Mesenchymal stem cell (in vitro differentiated cells and primary cell): ENCODE measurements at places on chromosomes 2 and 18.

GRCh38 chr18:58095222-58095621 lies 51.2 kb downstream of the NEDD4L start:
- no peak overlapping the region for H3K4me3 ChIP-seq
- H3K27ac ChIP-seq: no peak overlapping the region
- no peak for DNase-seq
- no peaks in the 10 kb centered on the region for H3K4me1 ChIP-seq
- H3K27me3 ChIP-seq: no peaks in the 10 kb centered on the region

- no peaks in the 10 kb centered on the region for H3K36me3 ChIP-seq
- H3K4me1 ChIP-seq: peaks cover 7% of the 10 kb centered on the region
- peak overlapping the region; percentile 76 for H3K27ac ChIP-seq
- DNase-seq: peak; percentile 94
- no peaks in the 10 kb centered on the region for H3K27me3 ChIP-seq
- no peak overlapping the region for H3K4me3 ChIP-seq
These were observed 81.3 kb downstream of the CDC42EP3 start for GRCh38 chr2:37590119-37590571.

DNA sequence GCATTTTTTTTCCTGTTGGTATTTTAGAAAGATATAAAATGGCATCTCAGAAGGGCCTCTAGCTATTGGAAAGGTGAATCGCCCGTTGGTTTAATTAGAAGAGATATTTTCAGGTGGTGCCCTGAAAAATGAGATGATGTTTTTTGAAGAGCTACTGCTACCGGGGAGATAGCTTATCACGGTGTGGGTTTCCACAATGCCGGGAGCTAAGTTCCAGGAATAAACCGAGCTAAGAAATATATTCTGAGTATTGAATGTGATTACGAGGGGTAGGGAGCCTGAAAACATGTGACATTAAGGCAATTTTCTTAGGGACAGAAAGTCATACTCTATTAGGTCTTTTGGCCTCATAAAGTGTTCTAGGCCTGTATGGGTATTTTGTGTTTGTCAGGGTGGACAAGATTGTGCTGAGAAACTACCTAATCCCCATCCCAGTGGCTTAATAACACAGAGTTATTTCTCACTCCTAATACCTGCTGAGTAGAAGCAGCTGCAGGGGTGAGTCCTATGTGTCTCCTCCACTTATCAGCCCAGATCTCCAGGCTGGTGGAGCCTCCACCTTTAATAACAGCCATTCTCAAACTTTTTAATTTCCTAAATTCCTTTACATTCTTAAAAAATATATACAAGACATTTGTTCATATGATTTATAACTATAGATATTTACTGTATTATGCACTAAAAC lies 150.2 kb downstream of the LRRTM1 start:
- H3K4me3 ChIP-seq: no peak overlapping the region
- DNase-seq: no peak
- no peak overlapping the region for H3K27ac ChIP-seq
- no peaks in the 10 kb centered on the region for H3K4me1 ChIP-seq
- no peaks in the 10 kb centered on the region for H3K36me3 ChIP-seq
- no peaks in the 10 kb centered on the region for H3K27me3 ChIP-seq

DNA sequence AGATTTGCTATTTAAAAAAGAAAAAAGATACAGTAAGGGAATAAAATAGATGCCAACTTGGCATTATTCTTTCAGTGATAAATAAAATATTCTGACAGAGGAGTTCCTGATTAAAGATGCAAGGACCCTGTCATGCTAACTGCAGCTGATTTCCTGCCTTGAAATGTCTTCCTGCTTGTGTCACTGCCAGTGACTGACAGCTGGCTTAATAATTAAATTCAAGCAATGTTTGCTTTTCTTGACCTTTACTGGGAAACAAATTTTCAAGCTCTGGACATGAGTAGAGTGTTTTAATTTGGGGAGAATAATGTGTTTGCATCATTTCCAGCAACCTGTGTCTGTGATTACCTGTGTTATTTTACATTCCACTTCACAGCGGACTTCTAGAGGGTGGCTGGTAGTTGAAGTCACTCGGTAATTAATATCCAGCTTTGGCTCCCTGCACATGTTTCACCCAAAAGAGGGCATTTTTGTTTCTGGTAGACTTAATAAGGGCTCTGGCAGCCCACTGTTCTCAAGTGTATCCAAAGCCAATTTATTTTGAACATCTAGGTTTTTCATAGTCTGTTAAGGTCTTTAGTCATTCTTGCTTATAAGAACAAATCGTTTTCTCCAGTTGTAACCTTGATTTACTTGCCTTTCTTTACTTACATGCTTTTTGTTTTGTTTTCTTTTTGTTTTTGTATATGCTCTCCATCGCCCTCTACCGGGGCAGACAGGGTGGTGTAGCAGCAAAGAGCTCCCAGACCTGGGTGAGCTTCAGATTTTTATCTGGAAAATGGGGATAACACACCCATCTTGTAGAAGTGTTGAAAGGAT lies 48.5 kb upstream of the PROKR1 start:
- peak; percentile 50 for DNase-seq
- H3K27ac ChIP-seq: peak overlapping the region; percentile 20
- no peaks in the 10 kb centered on the region for H3K36me3 ChIP-seq
- H3K4me3 ChIP-seq: no peak overlapping the region

- no peaks in the 10 kb centered on the region for H3K4me1 ChIP-seq
- H3K27ac ChIP-seq: no peak overlapping the region
- no peak overlapping the region for H3K4me3 ChIP-seq
- no peaks in the 10 kb centered on the region for H3K27me3 ChIP-seq
These were observed 23.7 kb upstream of the HDAC4 start for GRCh38 chr2:239424337-239425045.

GRCh38 chr2:108916796-108917421 lies 72.1 kb downstream of the EDAR start:
- no peak for DNase-seq
- no peaks in the 10 kb centered on the region for H3K36me3 ChIP-seq
- peaks cover 66% of the 10 kb centered on the region for H3K27me3 ChIP-seq
- no peak overlapping the region for H3K27ac ChIP-seq

DNA sequence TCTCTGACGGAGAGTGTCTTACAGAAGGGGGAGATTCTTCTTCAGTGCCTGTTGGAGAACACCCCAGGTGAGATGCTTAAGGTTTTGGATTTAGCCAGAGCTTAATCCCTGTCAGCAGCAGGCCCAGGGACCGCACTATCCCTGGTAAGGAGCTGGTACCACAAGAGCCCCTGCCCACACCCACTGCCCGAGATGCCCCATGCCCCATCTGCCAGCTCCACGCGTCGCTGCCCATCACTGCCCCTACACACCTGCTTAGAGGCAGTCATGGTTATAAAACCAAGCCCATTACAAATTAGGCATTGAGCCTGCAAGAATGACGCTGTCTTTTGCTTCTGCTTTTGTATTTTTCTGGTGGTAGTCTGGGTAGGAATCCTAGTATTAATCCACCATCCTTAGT lies 21.7 kb downstream of the CEP68 start:
- DNase-seq: no peak
- peaks cover 86% of the 10 kb centered on the region for H3K36me3 ChIP-seq
- no peak overlapping the region for H3K4me3 ChIP-seq
- no peaks in the 10 kb centered on the region for H3K27me3 ChIP-seq
- peaks cover 13% of the 10 kb centered on the region for H3K4me1 ChIP-seq

DNA sequence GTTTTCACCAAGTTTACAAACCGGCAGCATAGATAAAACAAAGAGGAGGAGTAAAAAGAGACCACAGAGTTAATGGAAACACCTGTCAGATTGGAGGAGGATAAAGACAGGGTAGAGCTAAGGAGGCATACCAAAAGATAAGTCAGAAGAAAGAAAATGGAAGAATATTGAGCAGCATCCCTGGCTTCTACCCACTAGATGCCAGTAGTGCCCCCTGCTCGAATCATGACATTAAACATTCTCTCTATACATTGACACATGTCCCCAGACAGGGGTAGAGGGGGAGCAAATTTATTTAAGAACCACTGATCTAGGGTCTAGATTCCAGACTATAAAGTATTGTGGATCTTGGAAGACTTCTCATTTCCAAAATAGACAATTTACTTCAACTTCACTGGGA lies 159.8 kb upstream of the ETAA1 start:
- no peaks in the 10 kb centered on the region for H3K27me3 ChIP-seq
- H3K4me1 ChIP-seq: no peaks in the 10 kb centered on the region
- no peak overlapping the region for H3K27ac ChIP-seq

- no peaks in the 10 kb centered on the region for H3K36me3 ChIP-seq
- no peak for DNase-seq
- H3K4me1 ChIP-seq: no peaks in the 10 kb centered on the region
- H3K27ac ChIP-seq: no peak overlapping the region
- H3K27me3 ChIP-seq: no peaks in the 10 kb centered on the region
These were observed 168.5 kb downstream of the DPP4 start for GRCh38 chr2:161905389-161906046.

- DNase-seq: peak; percentile 79
- H3K27me3 ChIP-seq: no peaks in the 10 kb centered on the region
- H3K4me1 ChIP-seq: peaks cover 40% of the 10 kb centered on the region
- peaks cover 54% of the 10 kb centered on the region for H3K36me3 ChIP-seq
- H3K27ac ChIP-seq: peak overlapping the region; percentile 51
- H3K4me3 ChIP-seq: peak overlapping the region; percentile 30
These were observed 25.8 kb downstream of the SPEG start for GRCh38 chr2:219460424-219460926.

DNA sequence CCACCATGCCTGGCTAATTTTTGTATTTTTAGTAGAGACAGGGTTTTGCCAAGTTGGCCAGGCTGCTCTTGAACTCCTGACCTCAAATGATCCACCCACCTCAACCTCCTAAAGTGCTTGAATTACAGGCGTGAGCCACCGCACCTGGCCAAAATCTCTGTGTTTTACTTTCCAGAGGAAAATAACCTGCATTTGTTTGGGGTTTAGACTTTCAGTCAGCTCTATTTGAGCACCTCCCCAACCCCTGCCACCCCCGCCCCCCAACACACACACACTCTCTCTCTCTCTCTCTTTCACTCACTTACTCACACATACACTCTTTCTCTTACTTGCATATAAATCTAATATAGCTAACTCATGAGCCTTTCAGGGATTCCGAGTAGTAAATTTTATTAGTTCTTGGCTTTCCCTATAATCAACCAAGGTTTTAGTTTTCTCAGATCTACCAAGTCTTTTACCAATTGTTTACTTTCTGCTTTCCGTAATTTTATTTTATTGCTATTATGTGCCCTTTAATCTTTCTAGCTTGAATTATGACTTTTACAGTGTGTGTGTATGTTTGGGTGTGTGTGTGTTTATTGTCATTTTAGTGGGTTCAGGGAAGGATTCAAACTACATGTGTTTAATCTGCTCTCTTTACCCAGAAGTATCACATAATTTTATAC lies 24.5 kb downstream of the MFSD6 start:
- H3K27ac ChIP-seq: no peak overlapping the region
- H3K27me3 ChIP-seq: no peaks in the 10 kb centered on the region
- no peak overlapping the region for H3K4me3 ChIP-seq
- peaks cover 19% of the 10 kb centered on the region for H3K36me3 ChIP-seq

GRCh38 chr2:238911376-238912227 lies 63.7 kb downstream of the TWIST2 start:
- no peak for DNase-seq
- no peaks in the 10 kb centered on the region for H3K27me3 ChIP-seq
- H3K36me3 ChIP-seq: no peaks in the 10 kb centered on the region
- H3K4me3 ChIP-seq: no peak overlapping the region

DNA sequence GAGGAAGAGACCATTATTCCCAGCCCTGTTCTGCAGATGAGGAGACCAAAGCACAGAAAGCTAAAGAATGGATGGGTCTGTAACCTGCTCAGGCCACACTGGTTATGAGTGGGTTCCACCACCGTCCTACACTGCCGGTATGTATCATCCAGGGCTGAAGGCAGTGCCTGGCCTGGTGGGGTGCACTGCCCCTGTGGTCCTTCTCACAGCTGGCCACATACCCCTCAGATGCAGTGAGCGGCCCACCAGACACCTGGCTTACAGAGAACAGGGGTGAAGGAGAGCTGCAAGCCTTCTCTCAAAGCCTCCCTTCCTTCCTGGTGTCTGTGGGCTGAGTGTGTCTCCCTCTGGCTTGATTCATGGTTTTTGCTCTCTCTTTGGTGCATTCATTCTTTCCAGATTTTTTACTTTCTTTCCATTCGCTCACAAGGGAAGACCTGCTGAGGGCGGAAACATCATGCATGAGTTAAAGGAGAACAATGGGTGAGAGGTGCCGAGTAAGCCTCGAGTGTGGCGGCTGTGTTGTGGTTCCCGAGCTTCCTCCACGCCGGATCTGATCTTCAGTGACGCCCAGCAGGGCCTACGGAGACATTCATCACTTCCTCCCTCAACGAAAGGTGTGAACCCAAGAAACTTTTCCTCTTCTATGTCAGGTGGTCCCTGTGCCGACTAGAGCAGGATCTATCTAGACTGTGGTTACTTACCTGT lies 62.1 kb upstream of the REL start:
- H3K27me3 ChIP-seq: no peaks in the 10 kb centered on the region
- no peak for DNase-seq
- H3K4me3 ChIP-seq: no peak overlapping the region
- no peak overlapping the region for H3K27ac ChIP-seq

GRCh38 chr2:69018678-69019095 lies 5.7 kb downstream of the ANTXR1 start:
- H3K36me3 ChIP-seq: no peaks in the 10 kb centered on the region
- H3K27me3 ChIP-seq: no peaks in the 10 kb centered on the region
- no peak for DNase-seq
- no peak overlapping the region for H3K4me3 ChIP-seq
